ENCODE measurements at places on chromosomes 12 and 14. TPM values are rescaled to one million over a fixed set of nuclear protein-coding genes. Genes with fewer than 3 reads are reported as not detected.
A peak's percentile ranks its signal among the peaks of the same experiment; 100 is the strongest.

GRCh38 chr14:84988357-84988756 lies 541.6 kb upstream of the FLRT2 start:
- no peak for DNase-seq

Gene KCNC2
- polyA plus RNA-seq: not detected

Gene PRIMA1
- 5.9 TPM for polyA plus RNA-seq

DNA sequence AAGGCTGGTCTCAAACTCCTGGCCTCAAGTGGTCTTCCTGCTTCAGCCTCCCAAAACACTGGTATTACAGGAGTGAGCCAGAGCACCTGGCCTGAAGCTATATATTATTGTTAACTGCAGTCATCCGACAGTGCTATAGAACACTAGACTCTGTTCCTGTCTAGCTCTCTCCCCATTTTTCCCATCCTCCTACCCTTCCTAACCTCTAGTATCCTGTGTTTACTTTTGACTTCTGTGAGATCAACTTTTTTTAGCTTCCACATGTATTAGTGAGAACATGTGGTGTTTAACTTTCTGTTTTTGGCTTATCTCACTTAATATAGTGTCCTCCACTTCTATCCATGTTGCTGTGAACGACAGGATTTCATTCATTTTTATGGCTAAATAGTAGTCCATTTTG lies 34.7 kb downstream of the TRAF3 start:
- no peak for DNase-seq

DNA sequence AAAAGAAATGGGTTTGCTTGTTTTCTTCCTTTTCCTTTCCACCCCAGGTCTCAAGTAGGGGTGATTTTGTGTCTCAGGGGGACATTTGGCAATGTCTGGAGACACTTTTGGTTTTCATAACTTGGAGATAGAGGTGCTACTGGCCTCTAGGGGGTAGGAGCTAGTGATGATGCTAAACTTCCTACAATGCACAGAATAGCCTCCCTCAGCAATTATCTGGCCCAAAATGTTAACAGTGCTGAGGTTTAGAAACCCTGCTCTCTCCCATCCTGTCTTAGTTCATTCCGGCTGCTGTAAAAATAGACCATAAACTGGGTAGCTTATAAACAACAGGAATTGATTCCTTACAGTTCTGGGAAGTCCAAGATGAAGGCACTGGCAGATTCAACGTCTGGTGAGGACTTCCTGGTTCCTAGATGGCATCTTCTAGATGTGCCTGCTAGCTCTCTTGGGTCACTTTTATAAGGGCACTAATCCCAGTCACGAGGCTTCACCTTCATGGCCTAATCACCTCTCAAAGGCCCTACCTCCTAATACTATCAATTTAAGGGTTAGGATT lies 7.4 kb upstream of the GAS2L3 start:
- DNase-seq: no peak

DNA sequence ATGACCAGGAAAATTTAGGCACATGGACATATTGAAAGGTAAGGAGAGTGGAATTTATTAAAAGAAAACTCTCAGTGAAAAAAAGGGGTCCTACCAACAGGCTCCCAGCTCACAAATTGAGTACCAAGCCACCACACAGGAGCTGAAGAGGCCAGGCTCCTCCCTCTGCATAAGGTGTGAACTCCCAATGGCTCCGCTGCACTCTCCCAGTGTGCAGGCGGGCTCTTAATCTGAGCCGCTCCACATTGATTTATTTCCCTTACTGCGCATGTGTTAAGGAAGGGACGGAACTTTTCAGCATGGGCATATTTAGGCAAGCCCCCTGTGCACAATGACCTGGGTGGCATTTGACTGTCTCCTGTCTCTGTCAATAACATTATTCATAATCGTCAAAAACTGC lies 68.6 kb upstream of the PLEKHG7 start:
- no peak for DNase-seq

DNA sequence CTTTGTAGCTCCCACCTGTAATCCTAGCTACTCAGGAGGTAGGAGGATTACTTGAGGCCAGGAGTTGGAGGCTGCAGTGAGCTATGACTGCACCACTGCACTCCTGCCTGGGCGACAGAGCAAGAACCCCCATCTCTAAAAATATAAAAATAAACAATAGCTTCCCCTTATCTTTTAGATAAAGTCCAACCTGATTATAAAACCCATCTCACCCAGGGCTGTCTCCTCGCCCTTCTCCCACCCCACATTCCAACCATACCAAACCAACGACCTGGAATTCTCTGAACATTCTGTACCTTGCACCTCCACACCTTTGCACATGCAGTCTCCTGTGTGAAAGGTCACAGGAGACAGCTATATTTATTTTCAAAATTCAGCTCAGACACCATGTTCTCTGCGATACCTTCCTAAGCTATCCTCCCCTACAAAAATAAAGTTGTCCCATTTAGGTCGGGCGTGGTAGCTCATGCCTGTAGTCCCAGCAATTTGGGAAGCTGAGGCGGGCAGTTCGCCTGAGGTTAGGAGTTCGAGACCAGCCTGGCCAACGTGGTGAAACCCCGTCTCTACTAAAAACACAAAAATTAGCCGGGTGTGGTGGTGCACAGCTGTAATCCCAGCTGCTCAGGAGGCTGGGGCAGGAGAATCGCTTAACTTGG lies 7.7 kb downstream of the SLC7A7 start:
- no peak for DNase-seq

DNA sequence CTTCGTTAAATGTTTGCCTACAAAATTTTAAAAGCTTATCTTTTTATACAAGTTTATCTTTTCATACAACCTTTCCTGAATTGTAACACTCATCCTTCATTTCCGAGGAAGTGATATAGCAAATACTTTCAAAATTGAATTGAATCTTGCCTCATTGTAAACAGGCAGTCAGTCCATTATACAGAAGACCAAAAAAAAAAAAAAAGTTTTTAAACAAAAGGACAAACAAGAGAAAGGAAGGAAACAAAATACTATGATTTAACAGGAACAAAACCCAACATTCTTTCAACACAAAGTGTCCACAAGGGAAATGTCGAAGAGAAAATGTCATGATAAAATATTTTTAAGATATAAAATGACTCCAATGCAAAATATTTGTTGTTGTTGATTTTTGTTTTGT lies 8.5 kb downstream of the ATF7 start:
- no peak for DNase-seq

GRCh38 chr12:102793921-102794320 lies 123.1 kb downstream of the PAH start:
- no peak for DNase-seq

GRCh38 chr14:89978656-89979055 lies 22.9 kb downstream of the TDP1 start:
- DNase-seq: no peak

- DNase-seq: no peak
These were observed 274.5 kb downstream of the GLT1D1 start for GRCh38 chr12:129127771-129128170.

- no peak for DNase-seq
These were observed 23.2 kb downstream of the RAP1B start for GRCh38 chr12:68633614-68634558.

GRCh38 chr12:119570771-119571170 lies 22.8 kb upstream of the TMEM233 start:
- DNase-seq: no peak

GRCh38 chr12:2640281-2640680 lies 154.5 kb upstream of the FKBP4 start:
- DNase-seq: no peak

Gene MGP
- polyA plus RNA-seq: 841 TPM

DNA sequence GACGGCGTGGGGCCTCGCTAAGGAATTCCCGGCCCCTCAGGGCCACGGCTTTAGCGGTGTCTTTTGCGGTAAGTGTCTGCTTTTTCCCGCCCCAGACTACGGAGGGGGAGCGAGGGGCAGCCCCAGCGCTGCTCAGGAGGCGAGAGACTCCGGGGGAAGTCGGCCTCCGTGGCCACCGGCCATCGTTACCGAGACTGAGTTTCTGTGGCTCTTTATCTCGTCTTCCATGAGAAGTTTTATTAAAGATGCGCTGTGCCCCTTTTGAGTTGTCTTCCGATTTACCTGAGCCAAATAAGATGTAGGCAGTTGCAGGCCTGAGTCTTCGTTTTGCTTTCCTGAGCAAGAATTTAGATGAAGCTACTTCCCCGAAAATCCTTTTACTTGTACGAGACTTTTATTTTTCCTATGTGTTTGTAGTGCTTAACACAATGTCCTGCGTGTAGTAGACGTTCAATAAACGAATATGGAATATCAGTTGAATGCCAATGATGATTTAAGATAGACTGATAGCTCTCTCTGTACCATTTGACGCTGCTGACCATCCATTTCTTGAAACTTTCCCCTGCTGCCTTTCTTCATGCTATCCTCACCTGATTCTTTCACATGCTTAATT lies 462 bp downstream of the SRP54 start:
- DNase-seq: no peak

- DNase-seq: no peak
These were observed 152.1 kb upstream of the EEA1 start for GRCh38 chr12:93080994-93081809.

Gene SIX6
- not detected for polyA plus RNA-seq

DNA sequence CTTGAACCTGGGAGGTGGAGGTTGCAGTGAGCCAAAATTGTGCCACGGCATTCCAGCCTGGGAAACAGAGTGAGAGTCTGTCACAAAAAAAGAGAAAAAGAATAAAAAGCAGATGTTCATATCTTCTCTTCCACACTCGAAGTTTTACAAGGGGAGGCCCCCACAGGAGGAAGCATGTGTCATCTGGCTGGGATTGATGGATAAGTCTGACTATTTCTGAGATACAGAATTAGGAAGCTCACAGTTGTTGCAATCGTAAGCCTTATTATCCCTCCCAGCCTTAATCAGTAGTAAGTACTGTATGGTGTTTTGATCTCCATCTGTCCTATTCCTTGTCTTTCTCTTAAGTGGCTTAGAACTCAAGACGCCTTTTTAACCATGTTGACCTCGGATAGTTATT lies 31.9 kb upstream of the RASSF8 start:
- no peak for DNase-seq

Gene DBX2
- polyA plus RNA-seq: 0.38 TPM

Gene ARHGDIB
- 73.5 TPM for polyA plus RNA-seq

DNA sequence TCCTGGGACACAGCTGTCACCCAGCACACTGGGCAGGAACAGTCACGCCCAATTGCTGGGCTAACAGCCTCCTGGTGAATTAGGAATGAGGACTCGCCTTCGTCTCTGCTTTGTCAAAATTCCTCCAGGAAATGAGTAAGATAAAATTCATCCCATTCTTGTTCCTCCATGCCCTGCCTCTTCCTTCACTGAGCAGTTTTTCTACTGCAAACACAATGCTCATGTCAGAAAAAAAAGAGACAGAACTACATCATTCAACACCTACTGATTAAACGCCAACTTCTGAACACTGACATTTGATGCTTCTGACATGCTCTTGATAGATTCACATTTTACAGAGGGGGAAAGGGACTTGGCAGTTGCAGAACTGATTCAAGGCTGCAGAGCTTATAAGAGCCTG lies 37.5 kb upstream of the DTX1 start:
- DNase-seq: no peak

DNA sequence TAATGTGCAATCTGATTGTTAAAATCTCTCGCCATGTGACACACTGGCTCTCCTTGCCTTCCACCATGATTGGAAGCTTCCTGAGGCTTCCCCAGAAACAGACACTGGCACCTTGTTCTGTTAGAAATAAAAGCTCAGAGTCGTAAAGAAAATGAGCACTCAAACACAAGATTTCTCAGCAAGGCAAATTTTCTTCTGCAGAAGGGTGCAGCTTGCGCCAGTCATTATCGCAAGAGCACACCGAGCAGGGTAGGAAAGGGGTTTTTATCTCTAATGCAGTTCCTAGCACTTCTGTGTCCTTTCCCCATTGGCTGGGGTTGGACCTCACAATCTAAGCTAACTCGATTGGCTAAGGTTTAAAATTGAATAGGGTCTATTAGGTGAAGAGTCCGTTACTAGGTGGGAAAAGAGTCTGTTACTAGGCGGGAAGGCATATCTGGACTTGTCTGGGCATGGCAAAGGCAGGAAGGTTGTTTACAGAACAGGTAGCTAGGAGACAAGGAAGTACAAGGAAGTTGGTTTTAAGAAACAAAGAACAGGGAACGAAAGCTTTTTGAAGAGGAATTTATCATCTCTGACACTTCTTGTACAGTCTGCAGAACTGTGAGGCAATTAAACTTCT lies 62.6 kb upstream of the BICD1 start:
- DNase-seq: no peak

GRCh38 chr12:122738571-122738970 lies 7.9 kb upstream of the HCAR1 start:
- DNase-seq: no peak

Gene RBMS2
- polyA plus RNA-seq: 11.0 TPM

Gene ZDHHC22
- polyA plus RNA-seq: not detected

Gene POMT2
- 8.3 TPM for polyA plus RNA-seq

GRCh38 chr14:57632649-57633048 lies 139.0 kb upstream of the CCDC198 start:
- no peak for DNase-seq

GRCh38 chr14:79098324-79098723 lies 928.2 kb downstream of the NRXN3 start:
- DNase-seq: no peak

Gene SRRM4
- 0.38 TPM for polyA plus RNA-seq

GRCh38 chr12:18863769-18864500 lies 126.0 kb downstream of the CAPZA3 start:
- DNase-seq: no peak

Gene CACNA1C
- polyA plus RNA-seq: 34.6 TPM

DNA sequence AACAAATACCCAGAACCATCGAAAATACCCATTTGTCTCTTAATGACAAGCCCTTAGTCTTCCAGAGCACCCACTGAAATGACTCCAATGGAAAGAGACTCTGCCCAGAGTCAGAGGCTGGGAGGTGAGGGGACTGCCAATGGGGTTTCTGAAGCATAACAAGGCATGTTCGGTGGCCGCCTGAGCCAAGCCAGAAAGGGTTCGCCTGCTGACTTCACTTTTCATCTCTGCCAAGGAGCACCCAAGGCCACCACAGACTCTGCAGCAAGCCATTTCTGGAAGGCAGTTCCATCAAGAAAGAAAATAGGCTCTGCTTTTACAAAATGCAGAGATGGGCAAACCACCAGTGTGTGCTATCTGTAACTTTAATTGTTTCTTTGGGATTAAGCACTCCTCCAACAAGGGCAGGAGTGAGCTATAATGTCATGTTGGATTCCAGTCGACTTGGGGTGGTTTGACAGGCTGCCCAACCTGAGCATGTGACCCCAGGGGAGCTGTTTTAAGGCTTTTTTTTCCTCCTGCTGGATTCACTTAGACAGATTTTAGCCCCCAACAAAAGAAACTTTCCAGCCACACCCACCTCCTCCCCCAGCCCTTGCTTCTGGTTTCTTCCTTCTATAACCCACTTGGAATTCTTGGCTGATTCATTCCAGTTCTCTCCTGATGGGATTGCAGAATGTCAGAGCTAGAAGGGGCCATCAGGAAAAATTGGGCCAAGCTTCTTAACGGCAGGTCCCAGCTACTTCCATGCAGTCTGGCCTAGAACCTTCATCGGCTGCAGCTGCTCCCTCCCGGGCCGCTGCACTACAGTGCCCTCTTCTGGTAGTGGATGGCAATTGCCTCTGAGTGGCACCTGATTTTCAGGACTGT lies 24.1 kb downstream of the CKAP4 start:
- peak; percentile 57 for DNase-seq

DNA sequence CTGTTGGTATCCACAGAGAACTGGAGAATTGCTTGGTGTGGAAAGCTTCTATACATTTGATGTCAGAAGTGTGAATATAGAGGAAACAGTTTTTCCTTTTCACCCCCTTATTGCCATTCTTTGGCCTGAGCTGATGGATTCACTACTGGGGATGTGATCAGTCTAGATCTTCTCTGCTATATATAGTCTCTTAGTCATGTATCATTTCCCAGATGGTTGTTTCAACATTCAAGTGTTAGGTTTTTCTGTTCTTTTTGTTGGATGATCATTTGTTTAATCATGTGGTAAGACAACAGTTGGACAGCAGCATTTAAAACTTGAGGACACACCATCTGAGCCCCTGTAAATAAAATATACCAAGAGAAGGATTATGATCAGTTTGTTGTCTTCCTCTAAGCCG lies 29.6 kb downstream of the TMX1 start:
- no peak for DNase-seq

Data from right cardiac atrium (tissue), 5 donors.